ENCODE measurements at places on chromosomes 3 and 15.

- DNase-seq = no peak
These were observed 147.3 kb upstream of the CGNL1 start for GRCh38 chr15:57229051-57229450.

DNA sequence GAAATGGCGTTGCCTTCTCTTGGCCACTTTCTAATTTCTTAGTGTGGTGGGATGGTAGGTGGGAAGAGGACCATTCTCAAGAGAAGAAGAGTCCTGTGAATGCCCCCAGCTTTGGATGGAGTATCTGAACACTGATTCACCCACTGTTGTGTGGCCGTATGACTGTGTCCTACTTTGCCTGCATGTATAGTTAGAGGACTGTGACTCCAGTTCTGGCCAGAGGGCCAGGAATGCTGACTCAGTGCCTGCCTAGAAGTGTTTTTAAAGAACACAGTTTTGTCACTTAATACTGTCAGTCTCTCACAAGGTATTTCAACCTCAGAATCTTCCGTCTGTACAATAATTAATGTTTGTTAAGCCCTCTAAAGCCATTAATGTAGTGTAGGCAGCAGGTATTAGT, 2.1 kb downstream of the SEC61A1 start:
- DNase-seq = no peak

- DNase-seq = no peak
These were observed 63.7 kb downstream of the SPRED1 start for GRCh38 chr15:38316311-38316710.

- no peak for DNase-seq
These were observed 205.0 kb downstream of the UBE3A start for GRCh38 chr15:25233766-25234350.

DNA sequence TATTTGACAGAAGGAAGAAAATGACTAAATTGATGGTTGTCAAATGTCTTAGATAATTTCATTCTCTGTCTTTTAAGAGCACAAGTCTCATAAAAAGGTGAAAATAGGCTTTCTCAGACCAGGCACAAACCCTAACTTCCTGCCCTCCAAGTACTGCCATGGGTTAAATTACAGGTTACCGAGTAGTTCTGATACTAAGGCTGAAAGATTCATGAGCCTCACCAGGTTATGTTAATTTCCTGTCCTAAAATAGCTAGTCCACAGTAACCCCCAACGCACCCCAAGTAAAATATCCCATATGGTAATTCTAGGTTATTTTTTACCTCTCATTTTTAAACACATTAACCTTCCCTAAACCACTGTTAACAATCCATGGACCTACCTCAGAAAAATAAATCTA, 42.0 kb downstream of the GSK3B start:
- DNase-seq = no peak

- DNase-seq = no peak
These were observed 48.5 kb upstream of the TRA2B start for GRCh38 chr3:185986198-185986777.

- no peak for DNase-seq
These were observed 45.3 kb upstream of the SEC22A start for GRCh38 chr3:123156276-123156995.

DNA sequence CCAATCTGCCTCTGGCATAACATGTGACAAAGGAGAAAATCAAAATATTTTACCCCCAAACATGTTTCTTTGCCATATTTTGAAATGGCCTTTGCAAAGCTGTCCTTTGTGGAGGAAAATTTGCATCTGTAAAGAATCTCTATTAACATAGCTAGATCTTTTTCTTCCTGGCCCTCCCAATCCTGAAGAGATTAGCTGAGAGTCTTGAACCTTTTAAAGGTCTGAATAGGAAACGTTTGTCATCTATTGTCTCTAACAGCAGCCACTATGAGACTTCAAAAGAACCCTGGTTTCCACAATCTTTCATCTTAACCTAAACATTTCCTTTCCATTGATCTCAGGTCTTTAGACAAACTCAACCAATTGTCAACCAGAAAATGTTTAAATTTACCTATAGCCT, 520.9 kb upstream of the TGFBR2 start:
- no peak for DNase-seq

DNA sequence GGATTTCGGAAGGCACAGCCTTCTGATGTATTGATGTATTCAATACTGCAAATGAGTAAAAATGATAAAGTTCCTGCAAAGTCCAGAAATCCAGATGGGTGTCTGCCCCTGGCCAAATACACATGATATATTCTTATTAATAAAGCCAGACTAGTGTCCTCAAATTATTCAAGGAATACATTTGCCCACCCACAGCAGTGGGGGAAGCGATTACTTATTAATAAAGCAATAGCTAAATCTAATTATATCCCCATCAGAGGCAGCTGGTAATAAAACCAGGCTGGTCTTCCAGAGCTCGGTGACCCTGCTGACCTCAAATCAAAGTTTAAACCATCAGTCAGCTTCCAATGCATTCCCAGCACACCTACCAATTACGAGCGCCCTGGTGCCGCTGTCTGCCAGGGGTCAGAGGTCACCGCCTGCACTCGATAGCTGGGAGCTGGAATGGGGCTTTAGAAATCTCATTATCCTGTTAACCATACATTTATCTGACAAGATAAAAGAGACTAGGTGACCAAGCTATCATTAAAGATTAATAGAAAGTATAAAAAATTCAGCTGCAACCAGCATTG, 330.3 kb downstream of the UACA start:
- DNase-seq = no peak

DNA sequence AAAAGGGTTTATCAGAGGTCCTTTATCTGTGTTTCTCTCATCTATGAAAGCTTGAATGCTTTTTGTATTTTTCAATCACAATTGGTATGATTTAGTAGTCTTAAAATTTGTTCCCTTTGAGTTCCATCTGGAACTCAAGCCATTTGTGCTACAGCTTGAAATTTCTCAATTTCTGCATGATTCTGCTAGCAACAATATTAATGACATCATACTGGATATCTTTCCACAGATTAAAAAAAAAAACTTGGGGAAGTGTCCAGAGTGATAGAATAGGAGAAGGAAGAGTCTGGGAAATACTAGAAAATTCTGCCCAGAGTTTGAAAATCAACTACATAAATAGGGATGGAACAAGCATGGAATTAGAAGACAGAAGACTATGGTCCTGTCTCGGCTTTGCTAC, 9.3 kb upstream of the FBN1 start:
- no peak for DNase-seq

GRCh38 chr3:183123891-183124290, 24.6 kb upstream of the MCCC1 start:
- no peak for DNase-seq

DNA sequence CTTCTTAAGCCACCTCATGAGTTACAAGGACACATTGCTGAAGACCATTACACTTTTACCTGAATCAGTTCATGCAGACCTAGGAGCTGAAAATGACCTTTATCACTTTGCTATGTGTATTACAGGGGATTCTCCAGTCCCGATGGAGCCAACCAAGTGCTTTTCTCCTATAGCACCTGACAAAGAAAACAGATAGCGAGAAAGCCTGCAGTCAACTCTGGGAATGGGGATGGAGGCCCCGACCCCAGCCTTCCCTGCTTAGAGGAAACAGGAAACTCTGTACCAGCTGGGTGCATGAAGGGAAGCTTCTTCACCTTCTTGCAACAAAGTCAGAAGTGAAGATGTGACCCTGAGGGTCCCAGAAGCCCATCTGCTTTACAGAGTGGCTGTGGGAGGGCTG, 168.3 kb upstream of the SEMA6D start:
- no peak for DNase-seq

DNA sequence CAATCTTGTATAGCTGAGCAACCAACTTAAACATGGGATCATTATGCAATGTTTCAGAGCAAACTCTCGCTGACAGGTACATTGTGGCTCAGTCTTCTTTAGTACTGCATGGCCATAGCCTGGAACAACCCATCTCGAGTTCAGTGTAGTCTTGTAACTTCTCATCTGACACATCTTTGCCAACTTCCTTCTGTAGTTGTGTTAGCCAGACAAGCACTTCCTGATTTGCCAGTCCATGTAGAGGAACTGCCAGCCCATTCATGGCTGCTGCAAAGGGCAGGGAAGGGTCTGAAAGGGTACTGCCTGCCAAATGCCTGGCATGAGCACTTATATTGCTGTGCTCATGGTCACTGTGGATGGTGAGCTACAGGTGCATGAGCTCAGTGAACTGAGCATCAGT, 49.2 kb upstream of the CCDC54 start:
- no peak for DNase-seq

DNA sequence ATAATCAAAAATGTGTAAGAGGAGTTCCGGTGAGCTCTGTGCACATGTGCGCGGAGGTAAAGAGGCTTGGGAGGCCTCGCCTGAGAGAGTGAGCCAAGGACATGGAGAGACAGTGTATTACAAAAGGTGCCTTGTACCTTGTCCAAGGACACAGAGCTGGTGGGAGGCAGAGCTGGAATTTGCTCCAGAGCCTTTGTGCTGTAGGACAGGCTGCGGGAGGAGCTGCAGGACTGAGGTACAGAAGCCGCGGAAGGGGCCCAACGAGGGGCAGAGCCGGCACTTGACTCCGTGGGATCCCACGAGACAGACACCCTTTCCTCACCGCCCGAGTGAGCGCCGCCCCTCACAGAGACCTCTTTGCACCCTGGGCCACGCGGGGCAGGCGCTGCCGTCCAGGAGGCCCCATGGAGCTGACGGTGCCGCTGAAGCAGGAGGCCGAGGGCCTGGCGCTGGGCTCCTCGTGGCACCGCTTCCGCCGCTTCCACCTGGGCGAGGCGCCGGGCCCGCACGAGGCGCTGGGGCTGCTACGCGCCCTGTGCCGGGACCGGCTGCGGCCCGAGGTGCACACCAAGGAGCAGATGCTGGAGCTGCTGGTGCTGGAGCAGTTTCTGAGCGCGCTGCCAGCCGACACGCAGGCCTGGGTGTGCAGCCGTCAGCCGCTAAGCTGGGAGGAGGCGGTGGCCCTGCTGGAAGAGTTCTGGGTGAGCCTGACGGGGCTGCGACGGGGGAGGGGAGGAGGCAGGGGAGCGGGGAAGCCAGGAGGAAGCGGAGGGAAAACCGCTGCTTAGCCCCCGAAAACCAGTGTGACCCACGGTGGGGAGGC, 68.7 kb downstream of the SLTM start:
- peak; percentile 28 for DNase-seq

DNA sequence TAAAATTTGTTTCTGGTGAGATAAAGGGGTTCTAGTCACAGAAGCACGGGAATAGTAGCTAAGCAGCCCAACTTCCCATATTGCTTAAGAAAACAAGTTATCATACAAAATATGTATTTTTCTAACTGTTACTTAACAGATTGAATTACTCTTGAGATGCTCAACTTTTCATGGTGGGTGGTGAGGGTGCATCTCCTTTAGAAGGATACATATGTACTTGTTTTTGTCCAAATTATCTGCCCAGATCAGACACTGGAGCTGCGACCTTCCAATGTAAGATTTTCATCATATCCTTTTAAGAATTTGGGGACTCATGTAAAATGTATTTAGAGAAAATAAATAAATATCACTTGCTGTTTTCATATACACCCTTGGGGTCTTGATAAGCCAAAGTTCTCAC, 252.2 kb upstream of the SOX2 start:
- DNase-seq = no peak

DNA sequence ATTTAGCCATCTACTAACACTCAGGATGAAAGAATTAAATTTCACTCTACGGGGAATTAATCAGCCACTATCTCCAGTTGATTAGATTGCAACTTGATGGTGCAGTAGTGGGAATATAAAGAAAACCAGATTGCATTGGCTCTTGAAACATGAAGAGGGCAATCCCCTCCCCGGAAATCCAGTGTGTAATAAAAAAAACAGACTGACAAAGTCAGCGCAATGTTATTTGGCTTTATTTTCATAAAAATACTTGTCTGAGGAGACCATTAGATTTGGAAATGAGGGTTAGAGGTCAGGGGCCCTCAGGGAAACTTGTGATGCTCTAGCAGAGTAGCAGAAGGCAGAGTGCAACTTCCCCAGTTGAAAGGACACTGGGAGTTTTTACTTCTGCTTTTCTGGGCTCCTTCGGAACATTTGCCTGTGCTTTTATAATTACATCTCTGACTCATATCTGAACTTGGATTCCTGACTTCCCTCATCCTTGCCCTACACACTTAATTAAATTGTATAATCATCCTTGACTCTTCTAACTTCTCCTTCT, 326.8 kb downstream of the TUSC7 start:
- DNase-seq = no peak

DNA sequence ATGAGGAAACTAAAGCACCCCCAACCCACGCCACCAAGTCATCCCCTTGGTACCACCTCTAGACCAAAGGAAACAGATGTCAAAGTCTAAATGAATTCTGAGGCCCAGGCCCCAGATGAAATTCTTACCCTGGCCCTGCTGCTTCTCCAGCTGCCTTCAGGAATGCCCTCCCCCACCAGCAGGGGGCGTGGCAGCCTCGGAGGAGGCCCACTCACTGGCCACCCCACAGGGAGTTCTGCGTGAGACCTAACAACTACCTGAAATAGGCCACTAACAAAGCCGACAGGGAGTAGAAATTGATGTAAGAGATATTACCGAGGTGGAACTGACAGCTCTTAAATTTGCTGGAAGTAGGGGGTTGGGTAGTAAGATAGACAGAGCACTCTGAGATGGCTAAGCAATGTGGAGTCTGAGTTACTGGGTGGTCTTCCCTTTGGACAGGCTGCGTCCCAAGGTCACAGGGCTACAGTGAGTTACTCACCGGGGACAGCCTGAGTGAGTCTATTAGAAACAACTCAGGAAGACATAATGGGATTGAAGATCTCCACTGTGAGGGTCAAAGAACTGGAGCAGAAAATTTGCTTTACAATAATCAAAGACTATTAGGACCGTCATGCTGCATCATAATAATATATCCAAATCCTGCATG, 240.7 kb downstream of the SHOX2 start:
- no peak for DNase-seq

GRCh38 chr3:66931291-66931690, 66.8 kb upstream of the KBTBD8 start:
- no peak for DNase-seq

GRCh38 chr3:143924522-143925285, 46.9 kb upstream of the DIPK2A start:
- no peak for DNase-seq

- DNase-seq = no peak
These were observed 113.0 kb downstream of the LIPC start for GRCh38 chr15:58544756-58545155.

DNA sequence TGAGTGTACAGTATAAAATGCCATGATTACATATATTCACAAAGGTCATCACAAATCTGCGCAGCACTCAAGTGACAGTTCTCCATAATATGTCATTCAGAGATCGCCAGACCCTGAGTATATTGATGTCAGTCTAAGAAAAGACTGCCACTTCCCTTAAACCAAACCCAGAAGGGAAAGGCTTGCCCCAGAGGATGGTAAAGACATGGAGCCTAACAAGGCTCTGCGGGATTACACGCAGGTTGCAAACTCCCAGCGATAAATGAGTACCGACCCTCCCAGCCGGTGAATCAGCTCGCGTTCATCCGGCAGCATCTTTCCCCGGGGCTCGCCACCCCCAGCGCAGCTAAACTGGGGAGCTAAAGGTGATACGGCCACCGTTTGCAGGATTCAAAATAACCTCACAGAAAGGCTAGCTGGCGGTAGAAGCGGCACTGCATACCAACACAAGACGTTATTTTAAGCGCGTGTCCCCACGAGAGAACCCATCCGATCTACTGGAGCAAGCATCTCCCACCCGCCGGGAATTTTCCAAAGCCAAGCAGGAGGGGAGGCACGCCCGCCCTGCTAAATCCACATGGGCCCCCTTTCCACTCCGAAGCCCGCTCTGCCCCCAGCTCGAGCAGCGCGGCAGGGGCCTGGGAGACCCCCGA, 643 bp downstream of the MYO5A start:
- peak; percentile 35 for DNase-seq
